Germinal center (tissue), 1 donor: ENCODE measurements at places on chromosomes 12 and 14.

DNA sequence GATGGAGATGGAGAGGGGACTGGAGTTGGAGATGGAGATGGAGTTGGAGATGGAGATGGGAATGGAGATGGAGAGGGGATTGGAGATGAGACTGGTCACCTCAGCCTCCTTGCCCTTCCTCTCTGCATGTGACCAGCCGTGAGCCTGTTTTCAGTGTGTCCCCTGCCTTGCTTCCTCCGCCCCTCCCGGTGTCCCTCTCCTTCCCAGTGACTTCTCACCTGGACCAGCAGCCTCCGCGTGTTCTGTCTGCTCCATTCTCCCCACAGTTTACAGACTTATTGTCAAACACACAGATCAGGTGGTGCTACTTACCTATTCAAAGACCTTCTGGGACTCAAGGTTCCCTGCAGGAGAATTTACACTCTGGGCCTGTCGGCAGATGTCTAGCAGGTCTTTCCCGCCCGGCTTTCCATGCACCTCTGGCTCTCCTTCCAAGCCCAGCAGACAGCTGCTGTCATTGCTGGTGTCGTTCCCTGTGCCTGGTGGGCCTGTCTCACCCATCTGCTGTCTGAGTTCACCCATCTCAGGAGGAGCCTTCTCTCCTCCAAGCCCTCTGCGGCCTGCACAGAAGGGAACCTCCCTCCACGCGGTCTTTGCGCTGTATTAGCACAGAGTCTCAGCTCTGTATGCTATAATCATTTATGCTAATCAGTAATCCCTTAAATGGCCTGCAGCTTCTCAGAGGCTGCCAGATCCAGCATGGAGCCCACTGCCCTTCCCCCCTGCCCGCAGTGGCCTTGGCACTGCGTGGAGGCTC, 62.1 kb downstream of the ADGRD1 start:
- DNase-seq = no peak

- no peak for DNase-seq
These were observed 179.2 kb upstream of the OR4E1 start for GRCh38 chr14:21852775-21853174.

DNA sequence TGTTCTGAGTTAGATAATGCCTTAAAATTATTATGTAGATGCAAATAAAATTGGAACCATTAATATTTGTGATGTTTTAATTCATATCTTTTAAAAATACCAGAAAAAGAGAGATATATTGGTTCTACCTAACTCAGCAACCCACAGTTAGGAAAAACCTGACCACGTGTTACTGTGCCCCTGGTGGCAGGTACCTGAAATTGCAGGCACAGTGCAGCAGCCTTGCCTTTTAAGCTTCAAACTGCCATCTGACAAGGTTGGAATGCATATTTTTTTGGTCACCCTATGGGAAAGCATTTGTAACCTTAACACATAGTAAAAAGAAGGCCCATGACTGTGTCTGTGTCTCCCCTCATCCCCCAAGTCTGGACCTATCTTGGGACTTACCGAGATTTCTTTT, 109.4 kb upstream of the NOS1 start:
- no peak for DNase-seq

- DNase-seq = no peak
These were observed 112.5 kb downstream of the MED13L start for GRCh38 chr12:116165036-116165425.

GRCh38 chr12:69613351-69613750, 2.6 kb upstream of the LRRC10 start:
- DNase-seq = no peak

GRCh38 chr12:92208613-92209121, 63.0 kb upstream of the BTG1 start:
- DNase-seq = peak; percentile 27

DNA sequence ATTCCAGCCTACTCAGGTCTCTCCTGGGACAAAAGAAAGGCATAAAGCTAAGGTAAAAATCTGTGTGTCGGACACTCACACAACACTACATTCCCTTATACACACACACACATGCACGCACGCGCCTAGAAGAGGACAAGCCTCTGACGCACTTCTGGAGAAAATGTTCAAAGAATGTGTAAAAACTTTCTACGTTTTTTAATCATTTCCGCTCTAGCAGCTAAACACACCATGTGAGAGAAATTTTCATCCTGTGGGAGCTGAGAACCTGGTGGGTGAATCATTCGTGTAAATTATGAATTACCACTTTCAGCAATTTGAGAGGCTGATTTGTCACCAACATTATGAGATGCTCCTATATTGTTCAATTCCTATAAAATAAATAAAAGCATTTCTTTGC, 494.5 kb downstream of the TMEM132D start:
- no peak for DNase-seq

GRCh38 chr12:68648179-68648578, 37.5 kb downstream of the RAP1B start:
- no peak for DNase-seq
